Stimulated activated CD4-positive, alpha-beta T cell treated with anti-CD3 and anti-CD28 coated beads, TNF-alpha, amount 100 ng/mL, for 4 hours (primary cell): ENCODE measurements at places on chromosomes 16 and 17.

GRCh38 chr16:47392081-47392480 lies 68.8 kb downstream of the ITFG1 start:
- no peak for DNase-seq

- DNase-seq, result no peak
Measured at GRCh38 chr16:7025616-7026190, 306.9 kb upstream of the RBFOX1 start.

DNA sequence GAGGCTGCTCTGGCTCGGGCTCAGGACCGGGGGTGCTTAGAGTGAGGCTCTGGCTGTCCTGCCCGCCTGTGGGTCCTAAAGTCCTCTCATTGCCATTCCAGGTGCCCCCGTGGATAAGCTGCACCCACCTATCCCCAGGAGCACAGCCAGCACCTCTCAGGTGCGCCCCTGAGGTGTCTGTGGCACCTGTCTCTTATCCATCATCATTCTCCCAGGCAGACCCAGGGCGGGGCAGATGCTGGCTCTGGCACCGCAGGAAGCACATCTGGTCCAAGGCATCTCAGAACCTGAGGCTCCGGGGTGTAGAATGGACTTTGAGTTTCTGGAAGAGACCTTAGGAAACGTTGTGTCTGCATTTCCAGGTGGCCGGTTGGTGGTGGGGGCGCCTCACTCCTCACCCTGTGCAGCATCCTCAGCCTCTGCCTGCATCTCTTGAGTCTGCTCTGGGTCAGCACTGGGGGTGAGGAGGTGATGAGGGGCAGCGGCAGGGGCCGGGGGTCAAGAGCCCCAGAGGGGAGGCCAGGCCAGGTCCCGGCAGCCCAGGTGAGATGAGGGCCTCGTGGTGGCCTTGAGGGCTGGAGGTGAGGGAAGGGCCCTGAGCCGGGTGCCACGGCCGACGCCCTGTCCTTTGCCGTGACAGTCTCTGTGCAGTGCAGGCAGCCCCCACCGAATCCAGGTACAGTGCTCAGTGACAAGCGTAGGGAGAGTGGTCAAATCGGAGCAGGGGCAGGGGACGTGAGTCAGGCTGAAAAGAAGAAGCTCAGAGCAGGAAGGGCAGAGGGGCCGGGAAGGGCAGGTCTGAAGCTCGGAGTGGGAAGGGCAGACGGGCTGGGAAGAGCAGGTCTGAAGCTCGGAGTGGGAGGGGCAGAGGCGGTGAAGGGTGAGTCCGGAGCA lies 173.5 kb downstream of the NPIPB11 start:
- no peak for DNase-seq

GRCh38 chr17:4530799-4531730 lies 24.1 kb downstream of the MYBBP1A start:
- no peak for DNase-seq

DNA sequence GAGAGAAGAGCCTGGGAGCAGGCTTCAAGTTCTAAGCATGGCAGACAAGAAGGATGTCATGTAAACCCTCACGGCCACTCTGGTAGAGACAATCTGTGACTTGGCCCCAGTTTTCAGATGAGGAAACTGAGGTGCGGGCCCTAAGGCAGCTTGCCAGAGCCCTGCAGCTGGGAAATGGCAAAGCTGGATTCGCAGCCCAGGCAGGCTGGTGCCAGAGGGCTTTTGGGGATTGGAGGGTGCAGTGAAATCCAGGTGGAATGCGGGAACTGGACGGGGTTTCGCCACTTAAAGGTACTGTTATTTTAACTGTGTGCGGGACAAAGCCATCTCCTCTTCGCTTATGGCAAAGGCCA lies 477 bp upstream of the OSGIN1 start:
- no peak for DNase-seq

DNA sequence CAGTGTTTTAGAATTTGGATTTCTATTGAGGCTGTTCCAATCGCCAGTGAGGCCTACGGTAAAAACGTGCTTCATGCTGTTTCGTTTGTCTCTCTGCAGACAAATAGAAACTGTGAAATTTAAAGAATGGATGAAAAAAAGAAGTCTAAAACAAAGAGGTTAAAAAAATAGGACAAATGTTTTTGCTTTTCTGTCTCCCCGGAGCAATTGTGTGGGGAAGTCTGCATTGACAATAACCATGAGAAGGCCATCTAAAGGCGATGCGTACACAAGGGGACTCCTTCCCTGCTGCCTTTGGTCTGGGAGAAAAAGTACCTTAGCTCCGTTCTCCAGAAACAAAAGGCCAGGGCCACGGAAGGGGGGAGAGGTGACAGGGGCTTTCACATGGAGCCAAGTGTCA lies 4.6 kb upstream of the ZFHX3 start:
- no peak for DNase-seq

DNA sequence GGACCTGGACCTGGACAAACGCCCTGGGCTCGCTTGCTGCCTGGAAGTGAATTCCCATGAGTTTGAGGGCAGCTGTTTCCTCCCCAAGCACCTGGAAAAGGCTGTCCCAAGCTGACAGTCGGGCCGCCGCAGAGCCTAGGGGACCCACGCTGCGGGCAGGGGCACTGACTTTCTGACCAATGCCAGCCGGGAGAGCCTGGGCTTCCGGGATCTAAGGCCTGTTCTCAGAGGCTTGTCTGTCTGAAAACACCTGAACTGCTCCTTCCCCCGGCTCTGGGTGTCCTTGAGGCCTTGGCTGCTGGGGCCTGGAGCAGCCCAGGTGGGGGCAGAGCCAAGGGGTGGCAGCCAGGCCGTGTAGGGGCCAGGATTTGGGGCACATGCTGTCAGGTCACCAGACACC lies 72.6 kb downstream of the LMF1 start:
- no peak for DNase-seq

DNA sequence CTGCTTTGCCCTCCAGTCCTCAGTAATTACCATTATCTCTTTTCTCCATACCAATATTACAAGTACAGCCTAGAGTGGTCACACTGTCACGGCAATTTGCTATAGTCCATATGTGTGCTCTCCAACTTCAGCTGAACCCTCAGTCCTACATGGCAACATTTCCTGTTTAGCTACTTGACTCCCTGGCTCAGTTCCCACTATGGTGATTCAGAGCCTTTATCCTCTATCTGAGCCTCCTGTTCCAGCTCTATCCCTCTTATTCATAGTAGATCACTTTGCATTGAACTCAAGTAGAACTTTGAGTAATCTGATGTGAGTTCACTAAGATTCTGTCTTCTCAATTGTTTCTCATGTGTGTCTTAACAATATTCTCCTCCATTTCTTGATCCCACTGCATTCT lies 43.7 kb upstream of the GOSR1 start:
- no peak for DNase-seq

DNA sequence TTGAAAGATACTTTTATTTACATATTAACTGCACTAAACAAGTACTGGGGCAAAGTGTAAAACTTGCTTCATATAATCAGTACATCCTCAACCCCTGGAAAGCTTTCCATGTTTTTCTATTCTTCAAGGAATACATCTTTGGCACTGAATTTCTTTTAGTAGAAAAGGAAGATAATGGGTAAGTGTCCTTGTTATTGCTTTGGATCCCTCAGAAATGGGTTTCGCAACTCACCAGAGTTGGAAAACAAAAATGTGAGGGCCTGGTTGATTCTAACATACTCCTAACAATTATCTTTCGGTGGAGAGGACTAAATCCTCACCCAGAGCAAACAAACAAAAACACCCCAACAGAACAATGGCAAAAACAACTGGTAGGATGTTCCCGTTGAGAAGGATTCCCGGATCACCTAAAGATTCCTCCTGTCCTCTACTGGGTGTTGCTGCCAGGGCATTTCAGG lies 120.4 kb downstream of the PARN start:
- DNase-seq, result no peak

DNA sequence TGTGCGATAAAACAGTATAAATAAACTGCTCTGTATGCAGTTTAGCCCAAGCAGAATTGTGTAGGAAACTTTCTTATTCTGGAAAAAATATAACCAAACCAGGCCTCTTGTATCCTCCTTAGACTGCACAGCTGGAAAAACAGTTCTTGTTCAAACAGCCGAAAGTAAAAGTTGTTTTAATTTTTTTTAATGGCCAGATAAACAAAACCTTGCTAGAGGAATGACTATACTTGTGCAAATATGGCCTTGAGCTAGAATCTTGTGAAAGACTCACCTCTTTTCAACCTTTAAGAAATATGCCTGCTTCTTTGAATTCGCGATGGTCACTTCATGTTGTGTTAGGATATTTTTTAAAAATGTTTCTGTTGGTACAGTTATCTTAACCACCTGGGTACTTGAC lies 114.5 kb upstream of the MAF start:
- no peak for DNase-seq

DNA sequence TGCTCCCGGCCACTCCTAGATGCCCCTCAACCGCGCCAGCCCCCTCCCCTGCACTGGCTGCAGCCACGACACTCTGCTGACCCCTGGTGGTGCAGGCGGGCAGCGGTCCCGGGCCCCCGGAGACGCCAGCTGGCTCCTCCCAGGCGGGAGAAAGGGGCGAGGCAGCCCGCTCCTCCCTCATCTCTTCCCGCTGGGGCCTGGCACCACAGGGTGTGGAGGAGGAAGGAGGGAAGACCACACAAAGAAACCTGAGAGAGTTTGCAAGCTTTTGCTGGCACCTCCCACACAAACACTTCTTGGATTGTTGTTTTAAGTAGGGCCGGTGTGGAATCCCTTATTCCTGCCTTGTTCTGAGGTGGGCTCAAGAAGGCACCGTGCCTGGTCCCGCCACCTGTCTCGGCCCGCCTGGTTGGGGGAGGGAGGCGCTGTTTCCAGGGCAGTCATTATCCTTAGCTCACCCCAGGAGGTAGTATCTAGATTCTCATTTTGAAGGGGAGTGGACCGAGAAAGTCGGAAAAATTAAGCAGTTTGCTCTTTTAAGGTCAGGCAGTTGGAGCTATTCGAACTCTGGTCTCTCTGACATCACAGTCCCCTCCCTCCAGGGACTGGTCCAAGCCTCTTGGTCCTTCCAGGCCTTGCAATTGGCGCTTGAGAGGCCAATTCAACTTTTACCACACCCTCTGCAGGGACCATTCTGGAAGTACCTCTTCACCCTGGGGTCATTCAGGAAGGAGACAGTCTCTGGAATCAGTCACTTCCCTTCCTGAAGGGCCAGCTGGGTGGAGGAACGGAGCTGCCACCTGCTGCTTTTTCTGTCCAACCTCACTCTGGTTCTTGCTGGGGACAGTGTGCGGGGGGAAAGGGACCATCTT lies 959 bp upstream of the ANKRD13B start:
- DNase-seq, result peak; percentile 59

DNA sequence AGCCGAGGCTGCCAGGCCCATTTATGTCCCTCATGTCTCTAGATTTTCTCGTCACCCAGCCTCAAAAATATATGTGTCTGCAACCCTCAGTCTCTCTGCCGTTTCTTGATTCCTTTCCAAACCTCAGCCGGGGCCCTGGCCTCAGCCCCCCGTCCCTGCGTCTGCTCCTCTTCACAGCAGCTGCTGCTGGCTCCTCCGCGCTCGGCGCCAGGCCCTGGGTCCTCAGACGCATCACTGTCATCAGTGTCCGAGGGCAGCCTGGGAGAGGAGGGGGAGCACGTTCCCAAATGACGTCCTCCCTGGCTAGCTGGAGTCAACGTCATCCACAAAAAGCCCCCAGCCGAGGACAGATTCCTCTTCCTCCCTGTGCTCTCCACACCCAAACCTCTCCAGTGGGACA lies 2.3 kb downstream of the TSR3 start:
- DNase-seq, result no peak

DNA sequence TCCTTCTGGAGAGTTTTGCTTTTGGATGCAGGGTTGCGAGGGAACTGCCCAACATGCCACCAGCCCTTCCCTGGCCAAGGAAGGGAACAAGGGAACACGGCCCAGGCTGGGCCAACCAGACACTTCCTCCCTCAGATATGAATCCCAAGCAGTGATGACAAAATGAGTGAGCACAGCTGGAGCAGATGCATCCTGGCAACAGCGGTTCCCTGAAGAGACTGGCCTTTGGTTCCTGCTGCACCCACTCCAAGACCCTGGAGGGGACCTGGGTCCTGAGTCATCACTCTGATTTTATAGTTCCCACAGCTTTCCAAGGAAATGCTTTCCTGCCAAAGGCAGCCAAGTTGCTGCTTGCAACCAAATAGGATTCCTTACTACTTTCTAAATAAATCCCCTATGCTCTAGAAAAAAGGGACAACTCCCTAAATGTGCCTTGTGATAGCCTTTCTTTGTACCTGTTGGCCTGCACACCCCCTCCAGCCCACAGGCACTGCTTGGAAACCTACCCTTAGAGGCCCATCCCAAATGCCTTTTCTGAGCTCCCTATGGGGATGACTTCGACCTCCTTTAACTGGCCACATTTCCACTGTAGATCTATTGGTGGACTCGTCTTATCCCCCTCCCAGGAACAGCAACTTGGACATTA lies 5.3 kb downstream of the ST3GAL2 start:
- no peak for DNase-seq

DNA sequence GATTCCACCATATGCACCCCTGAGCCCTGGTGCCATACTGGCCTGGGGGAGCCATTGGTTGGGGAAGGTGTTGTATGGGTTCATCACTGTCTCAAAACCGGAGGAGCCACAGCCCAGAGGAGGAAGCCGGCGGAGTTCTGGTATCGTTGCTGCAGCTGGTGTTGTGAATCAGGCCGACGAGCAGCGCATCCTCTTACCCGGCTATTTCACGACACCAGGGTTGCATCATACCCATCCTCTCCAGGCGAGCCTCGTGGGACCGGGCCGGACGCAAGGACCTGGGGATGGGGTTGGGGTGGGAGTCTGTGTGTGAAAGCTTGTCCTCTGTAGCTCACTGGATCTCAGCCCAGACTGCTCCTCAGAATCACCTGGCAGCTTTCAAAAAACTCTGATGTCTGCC lies 6.6 kb upstream of the SLC12A3 start:
- DNase-seq, result no peak

DNA sequence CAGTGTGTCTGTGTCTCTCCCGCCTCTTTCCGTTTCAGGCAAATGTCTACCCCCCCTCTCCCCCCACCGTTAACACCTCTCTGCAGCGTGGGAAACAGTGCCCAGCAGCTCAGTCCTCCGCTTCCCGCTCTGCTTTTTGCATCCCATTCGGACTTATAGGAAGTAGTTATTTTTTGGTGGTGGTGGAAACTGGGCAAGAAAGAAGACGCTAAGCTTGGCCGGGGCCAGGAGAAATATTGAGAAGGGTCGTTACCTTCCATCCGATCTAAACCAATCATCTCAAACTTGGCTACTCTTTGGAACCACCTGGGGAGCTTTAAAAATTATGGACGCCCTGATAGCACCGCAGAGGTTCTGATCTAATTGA lies 499 bp upstream of the HLF start:
- no peak for DNase-seq

- no peak for DNase-seq
Measured at GRCh38 chr16:74607310-74607961, 522 bp upstream of the GLG1 start.
